ENCODE measurements at places on chromosomes 2 and 18.

DNA sequence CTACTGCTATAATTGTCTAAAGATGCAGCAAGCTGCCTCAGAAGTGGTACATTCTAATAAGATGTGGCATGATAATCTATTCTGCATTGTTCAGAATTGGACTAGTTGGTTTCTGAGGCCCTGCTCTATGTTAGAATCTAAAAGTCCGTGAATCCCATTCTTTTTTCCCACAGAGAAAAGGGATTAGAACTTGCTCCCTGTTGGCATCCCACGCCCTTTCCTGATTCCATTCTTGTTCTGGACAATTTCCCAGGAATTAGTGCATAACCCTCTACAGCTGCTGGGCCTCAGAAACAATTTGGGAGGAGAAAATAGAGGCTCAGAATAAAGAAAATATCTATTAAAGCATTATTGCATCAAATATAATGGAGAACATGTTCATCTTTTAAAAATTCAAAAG is 282.7 kb downstream of the NRXN1 start:
- no peak for DNase-seq

DNA sequence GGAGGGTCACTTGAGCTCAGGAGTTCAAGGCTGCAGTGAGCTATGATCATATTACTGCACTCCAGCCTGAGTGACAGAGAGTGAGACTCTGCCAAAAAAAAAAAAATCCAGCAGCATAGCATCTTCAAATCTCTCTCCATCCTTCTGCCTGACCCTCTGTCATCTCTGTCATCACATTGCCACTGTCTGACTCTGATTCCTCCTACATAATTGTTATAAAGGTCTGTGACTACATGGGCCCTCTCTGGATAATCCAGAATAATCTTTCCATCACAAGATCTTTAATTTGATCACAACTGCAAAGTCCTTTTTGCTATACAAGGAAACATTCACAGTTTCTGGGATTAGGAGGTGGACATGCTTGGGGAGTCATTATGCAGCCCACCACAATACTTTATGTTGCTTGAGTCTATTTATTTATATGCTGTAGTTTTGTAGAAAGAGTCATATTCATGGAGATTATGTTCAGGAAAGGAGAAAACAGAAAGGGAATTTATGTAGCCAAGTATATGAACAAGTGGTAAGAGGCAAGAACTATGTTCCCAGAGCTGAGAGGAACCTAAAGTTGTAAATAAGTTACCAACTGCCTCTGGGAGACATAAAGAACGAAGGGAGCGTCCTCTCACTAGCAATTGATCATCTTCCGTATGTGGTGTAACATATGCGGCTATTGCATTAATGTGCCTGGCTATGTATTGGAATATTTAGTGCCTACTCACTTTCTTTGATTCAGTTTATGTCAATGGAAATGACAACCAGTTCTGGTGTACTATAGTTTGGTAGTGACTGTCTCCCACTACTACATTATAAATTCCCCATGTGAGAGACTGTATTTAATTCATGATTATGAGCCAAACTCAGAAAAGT is 21.5 kb downstream of the RND3 start:
- DNase-seq = no peak

DNA sequence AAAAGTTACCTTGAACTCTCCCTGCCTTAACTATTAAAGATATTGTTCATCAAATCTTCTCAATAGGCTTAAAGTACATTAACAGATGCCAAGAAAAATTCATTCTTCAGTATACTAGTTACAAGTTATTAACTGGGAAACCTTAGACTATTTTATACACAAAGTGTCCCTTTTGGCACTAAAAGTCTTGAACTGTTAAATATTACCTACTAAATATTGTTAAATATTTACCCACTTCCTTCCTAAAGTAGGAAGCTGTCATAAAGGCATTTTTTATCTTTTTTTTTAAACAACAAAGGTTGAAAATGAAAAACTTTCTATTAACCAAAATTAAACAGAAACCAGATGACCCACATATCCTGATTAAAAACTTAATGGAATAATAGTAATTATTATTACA is 19.4 kb upstream of the CCNT2 start:
- no peak for DNase-seq

DNA sequence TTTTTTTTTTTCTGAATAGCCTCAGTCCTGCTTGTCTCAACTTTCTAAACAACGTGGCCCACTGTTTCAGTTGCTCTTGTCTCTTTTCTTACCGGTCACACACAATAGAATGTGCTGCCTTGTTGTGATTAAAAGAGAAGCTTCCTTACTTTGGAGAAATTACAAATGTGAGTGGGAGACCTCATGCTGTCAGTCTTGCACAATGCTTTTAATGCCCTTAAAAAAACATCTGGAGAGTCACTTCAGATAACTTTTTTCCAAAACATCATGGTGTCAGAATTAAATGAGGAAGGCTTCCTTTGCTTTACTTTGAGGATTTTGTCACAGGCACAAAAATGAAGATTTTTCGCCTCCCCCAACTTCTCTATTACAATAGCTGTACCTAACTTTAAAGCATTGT is 37.7 kb downstream of the LHCGR start:
- no peak for DNase-seq

- DNase-seq = no peak
Measured at GRCh38 chr2:191846515-191847476, at the start of gene CAVIN2. Gene CAVIN2, minus strand, starts transcription at chr2:191847088. Its CDS starts 163 bp downstream, at chr2:191846925.

GRCh38 chr2:219109471-219109870 is 48.8 kb upstream of the IHH start:
- no peak for DNase-seq

DNA sequence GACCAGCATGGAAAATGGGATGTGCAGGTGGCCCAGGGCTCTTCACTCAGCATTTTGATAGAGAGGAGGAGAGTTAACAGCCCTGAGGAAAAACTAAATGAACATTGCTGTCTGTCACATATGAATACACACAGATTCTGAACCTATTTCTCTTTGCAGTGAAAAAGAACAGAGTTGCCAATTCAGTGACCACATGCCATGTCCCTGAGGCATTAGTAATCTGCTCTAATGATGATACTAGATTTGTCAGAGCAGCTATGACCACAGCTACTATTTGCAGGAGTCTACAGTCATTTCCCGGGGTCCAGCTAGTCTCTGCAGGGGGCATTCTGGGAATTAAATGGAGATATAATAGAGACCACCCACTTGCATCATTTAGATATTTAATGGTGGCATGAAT is 267.6 kb downstream of the TMX3 start:
- no peak for DNase-seq

- DNase-seq = no peak
Measured at GRCh38 chr2:186639939-186640338, 50.1 kb downstream of the ITGAV start.

DNA sequence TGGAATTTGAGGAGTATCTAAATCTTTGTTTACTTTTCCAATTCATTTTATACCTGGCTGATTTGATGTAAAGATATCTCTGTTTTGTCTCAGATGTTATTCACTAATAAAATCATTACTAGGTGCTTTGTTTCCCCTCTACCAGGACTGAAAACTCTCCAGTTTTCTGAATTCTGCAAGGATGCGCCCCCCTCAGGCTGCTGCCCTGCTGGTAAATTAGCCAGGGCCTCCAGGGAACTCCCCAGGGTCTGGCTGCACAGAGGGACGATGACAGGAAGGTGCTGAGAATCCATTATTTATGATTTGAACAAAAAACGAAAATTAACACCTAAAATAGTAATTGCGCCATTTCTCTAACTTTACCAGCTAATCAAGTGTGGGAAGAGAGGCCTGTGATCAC is 541.2 kb upstream of the POU3F3 start:
- DNase-seq = no peak

- no peak for DNase-seq
Measured at GRCh38 chr2:61196671-61197070, 34.7 kb downstream of the C2orf74 start.

DNA sequence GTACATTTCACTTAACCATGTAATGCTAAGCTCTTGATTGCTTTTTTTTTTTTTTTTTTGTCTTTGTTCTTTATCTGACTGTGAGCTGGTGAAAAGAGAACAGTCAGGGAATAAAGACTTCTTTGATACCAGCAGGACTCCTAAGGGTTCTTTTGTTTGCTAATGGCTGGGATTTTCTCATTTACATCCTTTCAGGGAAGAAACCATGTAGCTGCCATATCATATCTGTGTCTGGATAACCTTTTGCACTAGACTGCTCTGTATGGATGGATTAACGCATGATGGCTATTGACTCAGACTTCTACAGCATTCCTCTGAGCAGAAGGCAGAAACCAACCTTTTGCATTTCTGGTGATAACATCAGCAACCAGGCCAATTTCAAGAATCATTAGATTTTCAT is 504.0 kb downstream of the LRRTM4 start:
- no peak for DNase-seq

- DNase-seq = no peak
Measured at GRCh38 chr2:50402654-50402960, 629.3 kb downstream of the NRXN1 start.

GRCh38 chr18:25180973-25181548 is 170.9 kb downstream of the ZNF521 start:
- DNase-seq = no peak

- no peak for DNase-seq
Measured at GRCh38 chr2:156474401-156474800, 38.2 kb downstream of the GPD2 start.

DNA sequence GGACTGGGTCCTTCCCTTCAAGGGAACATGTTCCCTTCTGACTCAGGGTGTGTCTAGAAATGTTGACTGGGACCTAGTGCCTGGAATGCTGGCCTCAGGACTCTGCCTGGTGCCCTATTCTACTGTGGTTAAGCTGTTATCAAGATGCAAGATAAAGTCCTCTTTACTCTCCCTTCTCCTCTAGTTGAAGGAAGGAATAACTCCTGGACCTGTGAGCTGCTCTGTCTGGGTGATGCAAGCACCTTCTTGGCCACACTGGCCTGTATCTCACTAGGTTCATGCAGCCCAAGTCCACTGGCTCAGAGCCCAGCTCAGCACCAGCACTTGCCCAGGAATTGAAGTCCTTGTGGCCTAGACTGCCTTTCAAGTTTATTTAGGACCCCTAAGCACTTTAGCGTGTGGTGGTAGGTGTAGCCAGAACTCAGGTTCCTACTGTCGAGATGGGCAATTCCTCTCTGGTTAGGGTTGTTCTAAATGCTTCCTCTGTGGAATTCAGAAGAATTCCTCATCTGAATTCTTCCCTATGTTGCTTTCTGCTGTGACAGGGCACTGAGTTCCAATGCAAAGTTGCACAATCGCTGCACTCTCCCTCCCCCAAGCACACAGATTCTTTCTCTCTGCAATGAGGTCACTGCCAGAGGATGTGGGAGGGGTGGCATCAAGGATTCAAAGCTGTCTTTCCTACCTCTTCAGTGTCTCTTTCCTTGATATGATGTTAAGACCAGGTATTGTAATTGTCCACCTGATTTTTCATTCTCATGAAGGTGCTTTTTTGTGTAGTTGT is 54.7 kb downstream of the VWC2L start:
- DNase-seq = no peak

DNA sequence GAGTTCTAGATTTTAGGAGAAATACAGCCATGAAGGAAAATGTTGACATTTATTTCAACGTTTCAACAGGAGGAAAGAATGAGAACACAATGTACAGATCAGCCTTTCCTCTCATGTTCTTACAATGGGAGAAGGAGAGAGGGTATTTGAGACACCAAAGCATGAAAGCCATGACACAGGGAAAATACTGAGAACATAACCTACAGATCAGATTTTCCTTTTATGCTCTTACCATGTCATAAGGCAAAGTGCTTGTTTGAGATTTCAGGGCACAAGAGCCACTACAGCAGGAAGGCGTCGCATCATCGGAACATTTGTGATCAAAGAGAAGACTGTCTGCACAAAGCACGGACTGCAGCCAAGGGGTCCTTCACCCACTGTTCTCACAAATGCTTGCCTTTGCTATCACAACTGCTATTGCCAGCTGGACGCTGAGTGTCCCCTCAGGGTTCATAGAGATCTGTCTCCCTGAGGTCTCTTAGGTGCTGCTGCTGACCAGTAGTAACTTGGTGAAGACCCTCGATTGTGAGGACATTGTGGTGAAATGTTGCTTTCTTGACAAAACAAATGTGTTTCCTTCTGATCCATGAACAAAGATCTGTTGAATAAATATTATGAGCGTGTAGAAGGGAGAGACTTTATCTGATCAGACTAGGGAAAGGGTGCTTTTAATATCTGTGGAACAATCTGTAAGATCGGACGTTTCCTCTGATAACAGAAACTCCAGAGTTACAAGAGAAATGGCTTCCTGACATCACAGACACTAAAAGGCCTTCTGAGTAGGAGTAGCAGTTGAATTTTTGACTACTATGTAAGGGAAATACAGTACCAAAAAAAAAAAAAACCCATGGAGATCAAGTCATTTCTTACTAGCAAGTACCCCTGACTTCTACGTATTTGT is 6.4 kb upstream of the IL1RL1 start:
- DNase-seq = no peak

GRCh38 chr2:195536906-195537305 is 120.1 kb upstream of the SLC39A10 start:
- DNase-seq = no peak

DNA sequence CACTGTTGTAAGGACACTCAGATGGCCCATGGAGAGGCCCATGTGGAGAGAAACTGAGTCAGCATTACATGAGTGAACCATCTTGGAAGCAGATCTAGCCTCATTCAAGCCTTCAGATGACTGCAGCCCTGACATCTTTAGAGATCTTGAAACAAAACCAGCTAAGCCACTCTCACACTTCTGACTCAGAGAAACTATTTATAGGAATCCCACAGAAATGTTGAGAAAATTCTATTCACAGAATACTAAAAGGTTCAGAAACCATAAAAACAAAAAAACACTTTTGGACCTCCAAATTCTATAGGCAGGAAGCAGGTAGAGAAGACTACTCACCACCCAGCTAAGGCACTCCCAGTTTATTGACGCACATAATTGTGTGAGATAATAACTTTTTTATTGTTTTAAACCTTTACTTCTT is 8.7 kb downstream of the TMEM169 start:
- DNase-seq = no peak

DNA sequence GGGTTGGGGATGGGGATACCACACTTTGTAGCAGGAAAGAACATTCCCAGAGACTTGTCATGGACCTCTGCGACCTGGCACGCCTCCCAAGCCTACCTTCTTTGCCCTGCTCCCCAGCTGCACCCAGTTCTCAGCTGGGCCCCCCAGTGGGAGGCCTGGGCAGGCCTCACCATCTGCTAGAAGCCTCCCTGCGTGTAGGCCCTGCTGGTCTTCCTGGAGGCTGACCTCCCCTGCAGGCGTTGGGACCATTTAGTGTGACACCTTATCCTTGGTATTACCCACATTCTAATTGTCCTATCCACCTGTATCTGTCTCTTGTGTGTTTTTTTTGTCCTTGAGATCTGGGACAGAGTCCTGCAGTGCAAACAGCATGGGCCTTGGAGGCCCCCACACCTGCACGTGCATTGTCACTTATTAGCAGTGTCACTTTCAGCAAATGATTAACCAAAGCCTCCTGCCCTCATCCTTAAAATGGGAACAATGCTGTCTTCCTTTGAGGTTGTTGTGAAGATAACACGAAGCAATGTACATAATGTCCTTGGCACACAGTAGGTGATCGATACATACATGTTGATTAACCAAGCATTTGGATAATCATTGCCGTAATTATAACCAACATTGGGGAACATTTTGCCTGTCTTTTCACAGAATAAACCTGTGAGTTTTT is 77.2 kb downstream of the LIPG start:
- DNase-seq = no peak

- DNase-seq = no peak
Measured at GRCh38 chr2:120228503-120228902, 5.3 kb upstream of the TMEM185B start.
